ENCODE measurements at places on chromosomes 13 and 19.

GRCh38 chr19:9040131-9040530 is 29.9 kb upstream of the MUC16 start:
- DNase-seq: no peak

- DNase-seq: no peak
These were observed 91.7 kb downstream of the SERP2 start for GRCh38 chr13:44465318-44465717.

DNA sequence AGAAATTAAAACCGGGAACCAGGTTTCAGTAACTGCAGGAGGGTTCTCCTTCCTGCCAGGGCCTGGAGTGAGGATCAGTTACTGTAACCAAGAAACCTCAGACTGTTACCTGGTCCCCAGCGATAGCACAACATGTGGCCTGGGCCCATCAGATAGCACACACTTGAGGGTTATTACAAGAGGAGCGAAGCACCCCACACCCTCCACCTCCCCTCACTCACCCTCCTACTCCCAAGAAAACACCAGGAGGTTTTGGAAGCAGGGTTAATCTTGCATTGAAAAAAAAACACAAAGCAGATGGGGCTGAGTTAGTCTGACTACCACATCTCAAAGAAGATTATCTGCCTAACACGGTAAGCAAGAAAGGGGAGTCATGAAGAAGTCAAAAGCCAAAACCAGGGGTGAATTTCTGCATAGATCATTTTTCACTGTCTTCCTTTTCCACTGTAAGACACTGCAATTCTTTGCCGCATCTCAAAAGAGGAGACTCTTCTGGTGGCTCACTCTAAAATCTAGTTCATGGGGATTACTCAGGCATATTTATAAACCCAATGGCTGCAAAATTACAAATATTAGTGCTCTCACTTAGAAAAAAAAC is 75.9 kb upstream of the DOCK9 start:
- DNase-seq: no peak

GRCh38 chr19:50344661-50345318 is 15.6 kb upstream of the KCNC3 start:
- no peak for DNase-seq

- no peak for DNase-seq
These were observed 1937.6 kb downstream of the PCDH9 start for GRCh38 chr13:65292488-65292901.

GRCh38 chr19:35142606-35143230 is 337 bp upstream of the FXYD7 start:
- peak; percentile 49 for DNase-seq

DNA sequence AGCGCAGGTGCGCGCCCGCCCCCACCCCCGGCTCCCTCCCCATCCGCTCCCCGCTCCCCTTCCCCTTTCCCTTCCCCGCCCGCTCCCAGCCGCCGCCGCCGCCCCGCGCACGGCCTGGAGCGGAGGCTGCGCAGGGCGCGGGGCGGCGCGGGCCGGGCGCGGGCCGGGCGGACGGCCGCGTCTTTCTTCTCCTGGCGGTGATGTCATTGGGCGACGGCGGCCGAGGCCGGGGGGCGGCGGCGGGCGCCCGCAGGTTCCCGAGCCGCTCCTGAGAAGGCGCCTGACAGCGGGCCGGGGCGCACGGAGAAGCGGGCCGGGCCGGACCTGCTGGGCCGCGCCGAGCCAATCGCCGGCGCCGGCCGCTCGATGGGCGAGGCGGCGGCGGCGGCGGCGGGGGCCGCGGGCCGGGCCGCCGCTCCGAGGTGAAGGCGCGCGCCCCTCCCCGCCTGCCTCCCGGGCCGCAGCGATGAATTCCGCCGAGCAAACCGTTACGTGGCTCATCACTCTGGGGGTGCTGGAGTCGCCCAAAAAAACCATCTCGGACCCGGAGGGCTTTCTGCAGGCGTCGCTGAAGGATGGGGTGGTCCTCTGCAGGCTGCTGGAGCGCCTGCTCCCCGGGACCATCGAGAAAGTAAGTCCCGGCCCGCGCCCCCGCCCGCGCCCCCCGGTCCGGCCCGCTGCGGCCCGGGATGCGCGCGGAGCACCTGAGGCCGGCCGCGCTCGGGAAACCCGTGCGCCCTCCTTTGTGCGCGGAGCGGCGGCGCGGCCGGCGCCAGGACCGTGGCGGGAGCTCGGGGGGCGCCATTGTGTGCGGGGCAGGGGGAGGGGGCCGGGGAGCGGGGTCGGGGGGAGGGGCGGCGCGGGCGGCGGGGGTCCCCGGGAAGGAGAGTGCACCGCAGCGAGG is at the start of gene ARHGEF7:
Gene ARHGEF7 (plus strand): TSS at position 250 of the 904 bp plus-strand sequence. CDS start 217 bp downstream, at position 467.
- peak; percentile 36 for DNase-seq

DNA sequence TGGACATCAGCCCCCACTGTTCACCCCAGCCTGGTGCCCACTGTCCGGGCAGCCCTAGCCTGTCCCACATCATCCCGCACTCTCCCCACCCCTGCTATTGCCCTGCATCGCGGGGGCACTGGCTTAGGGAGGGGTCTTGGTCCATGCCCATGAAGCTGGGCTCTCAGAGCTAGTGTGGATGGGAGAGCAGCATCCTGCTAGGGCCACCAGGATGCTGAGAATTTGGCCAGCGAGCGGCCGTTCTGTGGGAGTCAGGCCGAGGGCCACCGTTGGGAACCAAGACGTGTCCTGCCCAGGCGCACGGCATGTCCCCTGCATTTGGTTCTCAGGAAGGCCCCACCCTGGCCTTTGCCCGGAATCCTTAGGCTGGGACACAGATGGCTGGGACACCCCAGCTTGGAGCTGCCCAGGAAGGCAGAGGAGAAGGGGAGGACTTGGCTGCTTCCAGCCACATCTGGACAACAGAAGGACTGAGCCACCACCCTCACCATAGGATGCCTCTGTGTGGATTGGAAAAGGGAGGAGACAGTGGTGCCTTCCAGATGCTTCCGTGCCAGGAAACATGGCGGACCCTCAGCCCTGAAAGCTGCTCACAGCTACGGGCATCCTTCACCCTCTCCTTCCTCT is 14.6 kb downstream of the ADGRE5 start:
- DNase-seq: no peak

Data from progenitor cell of endocrine pancreas (in vitro differentiated cells).